ENCODE measurements at places on chromosomes 16 and 17.

DNA sequence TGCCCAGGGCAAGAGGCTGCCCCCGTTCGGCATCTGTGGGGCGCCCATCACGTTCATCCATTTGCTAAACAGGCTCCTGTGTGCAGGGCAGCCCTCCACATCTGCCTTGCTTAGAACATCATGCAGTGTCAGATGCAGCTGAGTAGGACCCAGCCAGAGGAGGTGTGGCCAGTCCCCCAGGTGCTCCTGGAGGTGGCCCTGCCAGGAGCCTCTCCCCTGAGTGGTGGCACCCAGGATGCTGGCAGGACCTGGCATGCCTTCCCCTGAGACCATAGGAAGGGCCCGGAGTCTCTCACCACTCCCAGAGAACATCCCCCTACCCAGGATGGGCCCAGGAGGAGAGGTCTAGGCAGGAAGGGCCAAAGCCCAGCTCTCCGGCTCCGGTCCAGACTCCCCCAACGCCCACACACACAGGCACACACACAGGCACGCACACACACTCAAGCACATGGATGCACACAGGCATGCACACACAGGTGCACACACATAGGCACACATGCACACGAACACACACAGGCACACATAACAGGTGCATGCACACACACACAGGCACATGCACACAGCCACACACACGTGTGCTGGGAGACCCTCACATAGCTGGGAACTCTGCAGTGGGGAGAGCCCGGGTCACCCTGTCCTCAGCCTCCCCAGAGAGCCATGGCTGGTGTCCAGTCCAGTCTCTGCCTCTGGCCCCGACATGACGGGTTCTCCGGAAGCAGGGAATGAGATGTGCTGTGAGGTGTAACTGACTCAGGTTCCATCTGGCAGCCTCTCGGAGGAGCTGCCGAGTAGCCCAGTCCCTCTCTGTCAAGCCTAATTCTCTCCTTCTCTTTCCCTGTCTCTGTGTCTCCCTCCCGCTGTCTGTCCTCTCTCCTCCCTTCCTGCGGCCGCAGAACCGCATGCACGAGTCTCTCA, 74.6 kb downstream of the AMFR start:
- no peak for DNase-seq

GRCh38 chr17:10041916-10042588, 137.0 kb upstream of the RCVRN start:
- no peak for DNase-seq

DNA sequence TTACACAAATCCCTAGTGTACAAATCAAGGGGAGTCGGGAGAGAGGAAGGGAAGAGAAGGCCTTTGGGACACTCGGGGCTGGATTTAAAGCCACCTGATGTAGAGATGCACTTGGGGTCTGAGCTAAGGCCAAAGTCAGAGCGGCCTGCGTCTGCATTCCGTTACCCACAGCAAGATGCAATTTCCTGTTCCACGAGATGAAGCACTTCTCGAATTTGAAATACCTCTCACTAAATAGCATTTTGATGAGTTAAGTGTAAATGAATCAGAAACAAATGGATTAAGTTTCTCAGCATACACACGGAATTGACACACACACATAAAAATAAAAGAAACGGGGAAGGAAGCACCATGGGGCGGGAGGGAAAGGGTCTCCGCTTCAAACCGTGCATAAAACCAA, 386.0 kb downstream of the SOX9 start:
- DNase-seq = no peak

DNA sequence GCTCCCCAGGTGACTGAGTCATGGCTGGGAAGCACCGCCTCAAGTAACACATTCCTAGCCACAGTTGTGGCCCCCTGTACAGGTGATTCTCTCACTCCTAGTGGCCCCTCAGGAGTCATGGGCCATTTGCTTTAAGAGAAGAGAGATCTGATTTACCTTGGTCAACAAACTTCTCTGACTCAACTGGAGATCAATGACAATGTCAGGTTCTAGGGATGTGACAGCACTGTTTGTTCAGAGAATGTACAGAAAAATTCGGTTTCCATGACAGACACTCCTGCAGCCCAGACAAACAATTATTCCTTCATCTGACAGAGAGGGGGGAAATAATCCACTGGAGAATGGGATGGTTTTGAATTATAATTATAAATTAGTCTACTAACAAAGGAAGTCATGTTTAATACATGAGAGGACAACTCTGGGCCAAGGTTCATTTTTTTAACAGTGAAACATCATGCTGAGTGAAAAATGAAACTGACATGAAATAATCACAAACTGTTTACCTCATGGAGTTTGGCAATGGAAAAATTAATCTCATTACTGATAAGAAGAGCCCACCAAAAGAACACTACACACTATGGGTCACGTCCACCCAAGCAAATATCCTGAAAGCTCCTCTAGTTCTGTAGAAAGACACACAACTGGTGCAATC, 9.7 kb downstream of the ERN1 start:
- DNase-seq = no peak

- DNase-seq = no peak
Observed at GRCh38 chr17:70906808-70907207, 737.5 kb downstream of the KCNJ2 start.

DNA sequence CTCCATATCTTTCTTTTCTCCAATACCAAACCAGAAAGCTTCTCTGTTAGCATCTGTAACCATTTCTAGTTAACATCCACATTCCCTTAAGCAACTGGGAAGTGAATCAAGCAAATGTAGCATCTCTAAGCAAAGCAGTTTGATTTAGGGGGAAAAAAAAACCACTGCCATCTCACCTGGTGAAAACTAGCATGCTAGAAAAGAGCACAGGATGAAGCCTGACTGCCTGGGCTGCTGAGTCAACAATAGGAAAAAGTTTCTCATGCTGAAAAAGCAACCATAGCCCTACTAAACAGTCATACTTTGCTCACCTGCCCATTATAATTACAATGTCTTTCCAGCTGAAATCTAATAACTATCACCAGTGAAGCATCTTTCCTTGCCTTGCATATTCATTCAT, 139.3 kb downstream of the ANKFN1 start:
- no peak for DNase-seq

DNA sequence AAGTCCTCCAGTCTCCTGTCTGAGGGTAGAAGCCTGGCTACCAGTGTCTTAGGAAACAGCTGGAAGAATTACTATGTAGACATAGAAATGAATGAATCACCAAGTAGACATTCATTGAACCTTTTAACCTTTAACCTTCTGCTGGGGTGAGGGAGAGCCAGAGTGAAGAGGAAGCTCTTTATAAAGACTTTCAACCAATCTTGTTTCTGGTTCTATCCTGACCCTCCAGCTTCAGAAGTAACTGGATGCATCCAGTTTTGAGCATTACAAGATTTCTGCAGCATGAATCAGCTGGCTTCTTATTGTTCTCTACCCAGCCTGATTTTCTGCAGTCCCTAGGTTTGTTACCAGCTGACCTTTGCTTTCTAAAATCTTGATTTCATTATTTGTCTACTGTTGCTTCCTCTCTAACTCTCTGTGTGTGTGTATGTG, 8.5 kb downstream of the TEKT1 start:
- no peak for DNase-seq

DNA sequence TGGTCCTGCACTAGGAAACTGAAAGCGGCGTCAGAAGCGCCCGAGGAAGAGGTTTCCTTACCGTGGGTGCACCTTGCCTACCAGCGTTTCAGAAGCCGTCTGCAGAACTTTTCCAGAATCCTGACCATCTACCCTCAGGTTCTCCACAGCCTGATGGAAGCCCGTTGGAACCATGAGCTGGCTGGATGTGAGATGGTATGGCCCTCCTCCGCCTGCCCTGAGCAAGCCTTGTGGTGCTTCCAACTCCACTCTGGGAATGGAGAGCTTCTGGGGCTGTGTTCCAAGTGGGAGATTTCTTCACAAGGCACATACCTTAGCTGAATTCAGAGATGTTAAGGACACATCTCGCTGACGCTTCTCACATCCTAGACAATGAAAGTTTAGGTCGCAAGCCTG, 51.8 kb upstream of the ENDOV start:
- DNase-seq = no peak

DNA sequence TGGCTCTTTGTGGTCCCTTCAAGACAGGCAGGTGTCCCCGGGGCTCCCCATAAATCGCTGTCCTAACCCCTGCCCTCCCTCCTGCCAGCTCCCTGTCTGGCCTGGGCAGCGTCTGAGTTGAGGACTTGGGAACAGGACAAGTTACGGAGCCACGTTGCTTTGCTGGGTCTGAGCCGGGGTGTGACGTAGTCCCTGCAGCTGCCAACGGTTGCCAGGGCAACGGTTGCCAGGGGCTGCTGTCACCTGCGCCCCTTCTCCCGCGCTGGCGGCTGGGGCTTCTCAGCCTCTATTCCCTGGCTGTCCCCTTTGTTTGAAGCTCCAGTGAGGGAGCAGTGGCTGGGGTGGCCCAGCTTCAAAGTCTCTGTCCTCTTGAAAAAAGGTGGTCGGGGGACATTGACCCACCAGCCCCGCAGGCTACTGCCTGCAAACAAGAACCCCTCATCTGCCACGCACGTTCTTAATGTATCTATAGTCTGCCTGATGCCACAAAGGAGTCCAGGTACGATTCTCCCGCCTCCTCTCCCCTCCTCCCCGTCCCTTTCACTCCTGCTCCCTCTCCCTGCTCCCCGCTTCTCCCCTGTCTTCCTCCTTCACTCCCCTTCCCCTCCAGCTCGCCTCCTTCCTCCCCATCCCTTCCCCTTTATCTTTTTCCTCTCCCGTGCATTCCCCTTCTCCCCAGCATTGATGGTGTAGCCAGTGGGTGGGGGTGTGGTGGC, 10.9 kb downstream of the ADGRG1 start:
- no peak for DNase-seq

DNA sequence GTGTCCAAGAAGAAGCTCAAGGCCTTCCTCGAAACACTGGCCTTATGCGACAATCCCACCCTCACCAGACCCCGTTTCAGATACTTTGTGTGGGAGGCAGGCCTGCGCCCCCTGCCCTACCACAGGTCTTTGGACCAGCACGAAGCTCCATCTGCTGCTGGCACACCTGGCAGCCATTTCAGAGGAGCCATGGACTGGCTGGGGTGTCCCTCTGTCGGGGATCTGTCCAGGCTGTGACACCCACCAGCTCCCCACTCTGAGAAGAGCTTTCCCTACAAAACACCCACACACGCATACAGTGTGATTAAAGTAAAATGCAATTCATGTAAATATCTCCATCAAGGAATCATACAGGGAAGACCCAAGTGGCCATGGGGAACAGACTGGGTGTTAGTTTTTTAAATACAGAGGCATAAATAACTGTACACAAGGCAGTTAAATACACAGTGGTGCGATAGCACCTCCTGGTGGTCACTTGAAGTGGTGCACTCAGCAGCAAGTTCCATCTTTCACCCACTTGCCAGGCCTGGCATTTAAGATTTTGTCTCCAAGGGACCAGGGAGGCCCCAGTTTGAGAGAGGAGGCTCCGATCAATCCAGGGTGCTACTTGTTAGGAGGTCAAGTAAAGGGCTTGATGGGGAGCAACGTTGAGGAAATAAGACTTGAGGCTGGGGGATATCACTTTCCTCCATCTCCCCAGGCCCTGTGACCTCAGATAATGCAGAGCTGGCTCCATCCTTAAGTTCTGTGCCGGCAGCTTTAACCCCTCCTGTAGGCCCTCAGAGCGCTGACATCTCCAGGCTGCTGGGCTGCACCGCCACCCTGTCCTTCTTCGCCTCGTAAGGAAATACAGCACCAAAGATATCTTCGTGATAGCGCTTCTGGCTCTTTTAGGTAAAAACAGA, 43.6 kb downstream of the NOS2 start:
- DNase-seq = peak; percentile 21

DNA sequence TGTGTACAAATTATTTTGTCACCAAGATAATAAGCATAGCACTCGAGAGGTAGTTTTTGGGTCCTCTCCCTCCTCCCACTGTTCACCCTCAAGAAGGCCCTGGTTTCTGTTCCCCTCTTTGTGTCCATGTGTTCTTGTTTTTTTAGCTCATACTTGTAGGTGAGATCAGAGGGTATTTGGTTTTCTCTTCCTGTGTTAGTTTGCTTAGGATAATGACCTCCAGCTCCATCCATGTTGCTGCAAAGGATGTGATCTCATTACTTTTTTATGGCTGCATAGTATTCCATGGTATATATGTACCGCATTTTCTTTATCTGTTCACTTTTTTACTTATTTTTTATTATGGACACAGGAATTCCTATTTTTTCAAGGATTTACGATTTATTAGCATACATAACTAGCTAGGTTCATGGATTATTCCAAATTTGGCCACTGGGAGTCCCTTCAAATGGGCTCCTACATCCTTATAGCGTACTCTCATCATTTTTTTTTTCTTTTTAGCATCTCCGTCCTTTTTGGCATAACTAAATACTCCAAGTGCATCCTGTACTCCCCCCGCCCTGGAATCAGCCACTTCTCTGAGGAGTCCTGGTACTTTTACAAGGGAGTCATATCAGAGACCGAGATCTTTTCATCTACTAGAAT, 7.3 kb downstream of the TADA2A start:
- DNase-seq = no peak

All from stimulated activated CD8-positive, alpha-beta memory T cell treated with anti-CD3 and anti-CD28 coated beads, Interleukin-7, amount 100 ng/mL, for 1 hour (primary cell).